A549 (cell line): ENCODE measurements at places on chromosomes 2 and 18.

- no peak for DNase-seq
Observed at GRCh38 chr18:57085371-57085770, 61.5 kb upstream of the BOD1L2 start.

DNA sequence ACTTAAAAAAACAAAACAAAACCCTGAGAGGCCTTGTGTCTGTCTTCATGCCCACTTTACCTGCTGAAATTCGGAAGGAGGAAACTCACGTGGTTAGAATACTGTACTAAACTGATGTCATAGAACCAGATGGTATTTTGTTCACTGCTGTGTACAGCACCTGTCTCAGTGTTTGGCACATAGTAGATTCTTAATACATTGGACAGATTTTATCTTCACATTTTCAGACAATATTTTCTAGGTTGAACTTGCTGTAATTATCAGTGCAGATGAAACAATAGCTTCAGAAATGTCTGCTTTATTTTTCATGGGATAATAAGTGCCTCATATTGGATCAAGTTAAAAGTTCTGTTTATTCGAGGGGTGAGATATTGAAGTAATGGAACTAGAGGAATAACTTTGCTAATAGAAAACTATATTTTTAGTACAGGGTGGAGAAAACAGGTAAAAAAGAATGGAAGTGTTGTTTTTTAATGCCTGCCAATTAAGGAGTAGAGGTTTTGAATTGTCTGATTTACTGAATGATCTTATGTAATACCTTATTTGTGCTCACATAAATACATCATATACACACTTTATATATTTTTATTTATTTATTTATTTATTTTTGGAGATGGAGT is 23.7 kb downstream of the DDX1 start:
- no peak for DNase-seq

- peak; percentile 31 for DNase-seq
Observed at GRCh38 chr18:79857082-79857671, 59.4 kb downstream of the KCNG2 start.

GRCh38 chr2:21356086-21356856 is 232.5 kb downstream of the TDRD15 start:
- no peak for DNase-seq

GRCh38 chr2:233672886-233673285 is 1.2 kb downstream of the UGT1A9 start:
- DNase-seq, result no peak

DNA sequence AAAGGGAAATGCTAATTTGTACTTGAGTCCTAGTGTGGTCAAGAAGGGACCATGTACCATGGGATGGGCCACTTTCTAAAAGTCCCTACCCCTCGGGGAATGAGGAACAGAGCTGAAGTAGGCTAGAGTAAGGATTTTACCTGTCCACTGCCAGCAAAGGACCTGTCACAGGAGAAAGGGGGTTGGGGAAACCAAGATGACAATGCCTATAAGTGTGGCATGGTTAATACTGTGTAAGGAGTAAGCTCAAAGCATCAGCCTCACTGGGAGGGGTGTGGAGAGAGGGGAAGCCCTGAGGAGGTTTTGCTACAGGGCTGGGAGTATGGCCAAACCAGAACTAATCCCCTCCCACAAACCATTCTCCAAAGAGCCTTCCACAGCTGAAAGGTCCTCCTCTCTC is 15.8 kb downstream of the GKN2 start:
- DNase-seq, result no peak

DNA sequence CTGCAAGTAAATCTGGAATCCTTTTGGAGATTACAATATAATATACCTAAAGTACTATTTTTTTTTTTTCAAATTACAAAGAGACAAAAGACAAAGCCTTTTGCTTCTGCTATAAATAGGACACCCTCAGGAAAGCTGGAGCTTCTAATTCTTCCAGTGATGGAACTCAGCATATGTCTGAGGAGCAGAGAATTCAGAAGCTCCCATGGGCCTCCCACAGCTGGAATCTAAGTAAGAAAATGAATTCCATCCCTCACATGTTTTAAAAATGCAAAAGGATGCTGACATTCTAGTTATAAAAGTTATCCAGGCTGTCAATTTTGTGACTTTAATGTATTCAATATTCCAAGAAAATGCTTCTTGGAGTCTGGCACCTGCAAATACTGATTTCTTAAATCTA is 571.3 kb upstream of the LRRTM4 start:
- DNase-seq, result no peak

DNA sequence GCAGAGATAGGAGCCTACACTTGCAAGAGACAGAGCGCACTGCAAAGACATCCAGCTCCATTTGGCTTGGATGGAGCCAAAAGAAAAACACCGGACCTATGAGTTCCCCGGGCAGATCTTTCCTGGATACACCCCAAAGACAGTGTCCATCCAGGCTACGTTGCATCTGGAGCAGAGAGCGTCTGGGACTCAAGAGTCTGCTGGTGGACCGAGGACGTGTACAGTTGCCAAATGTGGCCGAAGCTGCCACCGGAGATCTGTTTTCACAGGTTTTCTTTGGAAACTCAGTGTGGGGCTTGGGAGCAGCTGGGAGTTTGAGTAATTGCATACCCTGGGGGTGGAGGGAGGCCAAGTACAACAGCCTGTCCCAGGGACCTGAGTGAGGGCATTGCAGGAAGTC is 192.3 kb upstream of the OSR1 start:
- no peak for DNase-seq

GRCh38 chr2:120675460-120676130 is 60.1 kb upstream of the GLI2 start:
- DNase-seq, result peak; percentile 75

GRCh38 chr2:60556175-60556574 is 2.7 kb upstream of the BCL11A start:
- DNase-seq, result no peak

GRCh38 chr2:15253835-15254286 is 307.3 kb downstream of the NBAS start:
- DNase-seq, result no peak

DNA sequence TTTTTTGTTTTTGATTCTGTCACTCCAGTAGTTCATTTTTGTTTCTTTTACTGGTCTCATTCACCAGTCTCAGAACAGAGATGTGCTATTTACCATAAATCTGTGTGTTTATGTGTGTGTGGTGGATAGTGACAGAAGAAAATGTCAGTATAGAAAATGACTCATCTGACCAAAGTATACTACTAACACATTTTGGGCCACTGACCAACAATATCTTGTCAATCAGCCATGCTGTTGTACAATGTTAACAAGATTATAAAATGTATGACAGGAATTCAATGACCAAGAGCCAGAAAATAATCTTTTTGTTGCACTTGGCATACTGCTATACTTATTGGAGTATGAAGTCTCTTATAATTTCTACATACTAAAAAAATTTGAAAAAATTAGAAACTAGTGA is 1081.4 kb upstream of the NRXN1 start:
- no peak for DNase-seq

DNA sequence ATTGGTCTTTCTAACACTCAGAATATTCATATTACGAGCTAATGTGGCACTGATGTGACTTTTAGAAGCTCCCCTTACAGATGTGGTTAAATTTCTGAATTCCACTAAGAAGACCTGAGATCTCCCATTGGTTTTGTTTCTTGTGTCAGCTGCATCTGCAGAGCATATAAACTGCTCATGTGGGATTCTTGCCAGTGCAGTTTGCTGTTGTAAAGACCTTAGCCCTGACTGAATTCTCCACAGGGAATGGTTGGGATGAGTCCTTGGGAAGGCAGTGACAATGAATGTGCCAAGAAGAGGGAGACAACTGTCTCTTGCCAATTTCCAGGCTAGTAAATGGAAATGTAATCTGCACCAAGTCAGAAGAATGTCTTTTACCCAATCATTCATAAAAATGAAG is 94.1 kb downstream of the PTPRM start:
- DNase-seq, result no peak

- no peak for DNase-seq
Observed at GRCh38 chr2:175648577-175649063, 353.4 kb downstream of the LNPK start.

DNA sequence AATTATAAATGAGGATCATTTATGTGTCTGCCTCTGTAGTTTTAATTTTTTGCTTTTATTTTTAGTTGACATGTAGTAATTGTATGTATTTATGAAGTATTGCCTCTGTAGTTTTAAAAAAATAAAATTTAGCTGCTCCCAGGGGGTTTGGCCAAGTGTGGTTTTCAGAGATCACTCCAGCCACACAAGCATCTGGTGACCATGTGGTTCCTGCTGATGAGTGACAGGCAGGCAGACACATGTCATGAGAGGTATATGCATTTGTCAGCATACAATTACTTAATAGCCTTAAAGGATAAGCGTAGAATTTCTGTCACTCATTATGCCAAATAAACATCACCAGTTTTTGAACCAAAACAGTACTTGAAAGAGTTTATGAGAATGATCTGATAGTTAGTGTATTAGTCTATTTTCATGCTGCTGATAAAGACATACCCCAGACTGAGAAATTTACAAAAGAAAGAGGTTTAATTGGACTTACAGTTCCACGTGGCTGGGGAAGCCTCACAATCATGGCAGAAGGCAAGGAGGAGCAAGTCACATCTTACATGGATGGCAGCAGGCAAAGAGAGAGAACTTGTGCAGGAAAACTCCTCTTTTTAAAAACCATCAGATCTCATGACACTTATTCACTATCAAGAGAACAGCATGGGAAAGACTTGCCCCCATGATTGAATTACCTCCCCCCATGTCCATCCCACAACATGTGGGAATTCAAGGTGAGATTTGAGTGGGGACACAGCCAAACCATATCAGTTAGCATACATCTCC is 29.6 kb downstream of the MREG start:
- DNase-seq, result no peak

- DNase-seq, result no peak
Observed at GRCh38 chr2:32969444-32970162, 22.9 kb downstream of the LTBP1 start.

- no peak for DNase-seq
Observed at GRCh38 chr18:3054214-3054613, 41.3 kb upstream of the LPIN2 start.

GRCh38 chr2:18976168-18976961 is 382.1 kb downstream of the OSR1 start:
- DNase-seq, result no peak

DNA sequence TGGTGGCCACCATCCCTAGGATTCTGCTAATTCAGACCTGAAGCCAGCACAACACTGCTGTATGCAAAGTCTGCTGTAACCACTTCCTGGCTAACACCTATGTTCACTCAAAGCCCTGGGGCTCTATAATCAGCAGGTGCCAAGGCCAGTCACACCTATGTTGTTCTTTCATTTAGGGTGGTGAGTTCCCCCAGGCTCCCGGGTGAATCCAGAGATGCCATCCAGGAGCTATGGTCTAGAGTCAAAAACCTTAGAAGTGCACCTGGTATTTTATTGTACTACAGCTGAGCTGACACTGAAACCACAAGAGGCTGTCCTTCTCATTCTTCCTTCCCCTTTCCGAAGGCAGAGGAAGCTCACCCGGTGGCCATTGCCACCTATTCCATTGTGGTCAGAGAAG is 46.2 kb upstream of the CCDC141 start:
- no peak for DNase-seq

- DNase-seq, result no peak
Observed at GRCh38 chr18:24108641-24109040, 30.2 kb upstream of the CABYR start.

GRCh38 chr2:96423291-96423690 is 81.9 kb downstream of the NEURL3 start:
- DNase-seq, result no peak

- no peak for DNase-seq
Observed at GRCh38 chr2:68341583-68341982, 21.8 kb upstream of the CNRIP1 start.

DNA sequence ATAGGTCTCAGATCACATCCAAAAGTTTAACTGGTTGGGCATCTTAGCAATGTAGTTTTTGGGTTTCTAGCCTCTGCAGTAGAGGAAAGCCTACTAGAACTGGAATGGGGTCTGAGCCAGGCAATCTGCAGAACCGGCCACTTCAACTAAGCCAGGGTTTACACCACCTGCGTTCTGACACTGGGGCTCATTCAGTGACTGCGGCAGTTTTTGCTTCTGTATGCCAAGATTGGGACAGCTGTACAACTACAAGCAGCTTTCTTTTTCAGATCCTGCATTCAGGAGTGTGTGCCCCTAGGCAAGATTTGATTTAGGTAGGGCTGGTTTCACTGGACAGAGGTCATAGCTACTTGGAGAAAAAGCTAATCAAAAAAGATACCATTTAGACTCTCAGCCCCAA is 43.7 kb upstream of the IGFBP5 start:
- no peak for DNase-seq

- DNase-seq, result no peak
Observed at GRCh38 chr2:134290358-134290757, 36.5 kb downstream of the MGAT5 start.

DNA sequence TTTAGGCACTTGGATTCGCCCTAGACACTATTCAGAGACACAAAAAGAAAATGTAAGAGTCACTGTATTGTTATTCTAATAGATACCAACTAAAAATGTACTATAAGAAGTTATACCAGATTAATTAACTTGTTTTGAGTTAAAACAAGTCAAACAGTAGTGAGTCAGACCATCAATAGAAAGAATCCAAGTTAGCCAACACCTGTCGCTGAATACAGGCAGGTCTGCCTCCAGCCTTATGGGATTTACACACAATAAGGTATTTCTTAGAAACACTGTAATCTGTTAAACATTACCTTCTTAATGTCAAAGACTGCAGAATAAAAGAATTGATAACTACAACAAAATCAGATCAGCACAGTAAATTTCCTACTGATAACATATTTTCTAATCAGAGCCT is 181.4 kb downstream of the DYM start:
- no peak for DNase-seq

- peak; percentile 70 for DNase-seq
Observed at GRCh38 chr2:127024769-127025358, 82.1 kb downstream of the BIN1 start.

- DNase-seq, result no peak
Observed at GRCh38 chr2:197889041-197889440, 84.6 kb downstream of the PLCL1 start.

DNA sequence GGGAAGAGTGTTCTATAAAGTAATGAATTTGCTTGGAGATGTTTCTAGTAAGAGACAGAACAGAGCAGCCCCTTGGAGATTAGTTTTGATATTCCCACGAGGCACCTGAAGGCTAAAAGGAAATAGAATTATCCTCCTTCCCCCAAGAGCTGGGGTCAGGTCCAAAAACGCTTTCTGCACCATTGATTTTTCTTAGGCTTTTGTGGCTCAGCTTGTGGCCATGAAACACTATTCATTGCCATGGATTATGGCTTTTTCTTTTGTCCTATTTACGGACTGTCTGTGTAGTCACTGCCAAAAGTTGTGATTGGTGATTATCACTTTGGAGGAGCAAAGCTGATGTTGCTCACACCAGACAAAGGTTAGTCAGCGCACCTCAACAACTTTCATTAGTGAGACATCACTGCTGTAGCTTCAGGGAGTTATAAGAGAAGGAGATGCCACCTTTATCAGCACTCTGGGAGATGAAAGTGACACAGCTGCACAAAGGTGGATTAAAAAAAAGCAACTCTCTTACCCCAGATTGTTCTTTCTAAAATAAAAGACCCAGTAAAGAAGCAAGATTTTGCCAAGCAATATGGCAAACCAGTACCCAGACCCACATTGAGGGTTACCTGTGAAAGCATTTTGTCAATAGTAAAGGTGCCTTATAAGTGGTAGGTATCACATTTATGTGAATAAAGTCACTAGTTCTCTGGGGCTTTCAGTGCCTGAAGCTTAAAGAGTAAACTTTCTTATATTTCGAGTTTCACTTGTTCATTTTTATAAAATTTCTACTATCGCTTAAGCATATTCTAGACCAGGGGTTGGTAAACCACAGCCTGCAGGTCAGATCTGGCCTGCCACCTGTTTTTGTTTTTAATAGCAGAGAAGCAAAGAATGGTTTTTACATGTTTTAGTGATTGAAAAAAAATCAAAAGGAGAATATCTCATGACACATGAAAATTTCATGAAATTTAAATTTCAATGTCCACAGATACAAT is 10.6 kb downstream of the CXCR4 start:
- DNase-seq, result no peak
